ENCODE measurements at places on chromosomes 11 and 22.

GRCh38 chr11:75565916-75566762 lies 4.1 kb downstream of the SERPINH1 start:
- no peak for DNase-seq

DNA sequence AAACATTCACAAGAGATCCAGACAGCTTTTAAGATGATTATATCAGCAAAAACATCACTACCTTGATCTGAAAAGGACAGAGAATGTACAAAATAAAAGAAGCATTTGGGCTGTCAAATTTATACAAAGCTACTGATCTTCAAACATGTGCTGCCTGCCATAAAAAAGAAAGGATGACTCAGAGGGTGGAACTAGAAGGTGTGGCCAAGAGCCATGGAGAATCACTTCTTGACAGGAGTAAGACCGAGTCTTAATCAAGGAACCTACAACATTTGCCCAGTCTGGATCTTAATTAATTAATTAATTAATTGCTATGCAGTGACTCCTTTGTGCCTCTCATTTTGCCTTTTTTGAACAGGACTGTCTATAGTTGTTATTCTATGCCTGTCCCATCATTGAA lies 33.2 kb downstream of the C11orf96 start:
- no peak for DNase-seq

GRCh38 chr11:75705541-75705940 lies 12.1 kb upstream of the MOGAT2 start:
- no peak for DNase-seq

DNA sequence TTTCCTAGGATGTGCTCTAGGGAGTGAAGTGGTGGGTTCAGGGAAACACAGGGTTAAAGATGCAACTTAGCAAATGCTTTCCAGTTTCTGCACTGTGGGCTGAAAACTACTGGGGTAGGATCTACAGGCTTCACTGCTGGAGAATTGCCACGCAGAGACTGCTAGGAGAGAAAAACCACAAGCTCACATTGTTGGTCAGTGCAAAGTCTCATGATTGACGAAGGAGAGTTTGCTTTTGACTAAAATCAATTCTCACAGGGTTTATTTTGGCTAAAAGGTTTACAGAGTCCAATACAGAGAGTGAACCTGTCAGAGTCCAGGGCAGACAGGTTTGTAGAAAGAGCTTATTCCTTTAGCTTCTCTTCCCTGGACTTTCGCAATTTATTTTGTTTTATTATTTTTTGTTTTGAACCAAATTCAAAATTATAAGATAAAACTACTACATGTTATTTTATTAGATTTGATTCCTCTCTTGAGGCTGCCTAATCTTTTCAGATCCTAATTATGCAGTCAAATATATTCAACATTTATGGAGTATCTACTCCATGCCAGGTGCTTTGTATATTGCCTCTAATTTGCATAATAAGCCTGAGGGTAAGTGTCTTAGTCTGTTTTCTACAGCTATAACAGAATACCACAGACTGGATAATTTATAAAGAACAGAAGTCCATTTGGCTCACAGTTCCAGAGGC lies 64.7 kb downstream of the MTNR1B start:
- no peak for DNase-seq

GRCh38 chr11:126993599-126993998 lies 7.0 kb downstream of the KIRREL3 start:
- no peak for DNase-seq

DNA sequence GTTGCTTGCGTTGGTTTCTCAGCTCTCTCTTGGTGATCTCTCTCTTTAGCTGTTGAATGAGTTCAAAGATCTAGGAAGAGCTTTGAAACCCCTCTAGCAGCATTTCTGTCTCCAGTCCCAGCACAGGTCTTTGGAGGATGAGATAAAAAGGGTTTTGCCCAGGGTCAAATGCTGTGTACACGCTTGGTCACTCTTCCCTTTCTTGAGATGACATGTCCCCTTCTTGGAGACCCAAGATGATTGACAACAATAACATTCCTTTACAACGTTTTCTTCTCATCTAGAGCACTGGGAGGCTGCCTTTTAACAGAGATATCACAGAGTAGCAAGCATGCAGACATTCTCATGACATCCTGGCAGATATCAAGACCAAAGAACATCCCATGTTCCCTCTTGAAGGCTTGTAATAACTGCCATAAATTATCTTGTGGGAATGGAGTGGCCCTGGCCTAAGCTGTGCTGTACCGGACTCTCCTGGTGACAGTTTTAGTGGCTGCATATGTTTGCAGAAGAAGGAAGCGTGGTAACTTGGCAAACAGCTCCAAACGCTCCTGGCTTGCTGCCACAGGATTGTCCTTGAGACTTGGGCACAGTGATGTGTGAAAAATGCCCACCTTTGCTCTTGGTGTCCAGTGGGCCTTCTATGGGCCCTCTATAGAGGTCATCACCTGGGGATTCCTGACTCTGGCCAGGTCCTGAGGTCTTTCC lies 107.8 kb downstream of the PTPRJ start:
- no peak for DNase-seq

DNA sequence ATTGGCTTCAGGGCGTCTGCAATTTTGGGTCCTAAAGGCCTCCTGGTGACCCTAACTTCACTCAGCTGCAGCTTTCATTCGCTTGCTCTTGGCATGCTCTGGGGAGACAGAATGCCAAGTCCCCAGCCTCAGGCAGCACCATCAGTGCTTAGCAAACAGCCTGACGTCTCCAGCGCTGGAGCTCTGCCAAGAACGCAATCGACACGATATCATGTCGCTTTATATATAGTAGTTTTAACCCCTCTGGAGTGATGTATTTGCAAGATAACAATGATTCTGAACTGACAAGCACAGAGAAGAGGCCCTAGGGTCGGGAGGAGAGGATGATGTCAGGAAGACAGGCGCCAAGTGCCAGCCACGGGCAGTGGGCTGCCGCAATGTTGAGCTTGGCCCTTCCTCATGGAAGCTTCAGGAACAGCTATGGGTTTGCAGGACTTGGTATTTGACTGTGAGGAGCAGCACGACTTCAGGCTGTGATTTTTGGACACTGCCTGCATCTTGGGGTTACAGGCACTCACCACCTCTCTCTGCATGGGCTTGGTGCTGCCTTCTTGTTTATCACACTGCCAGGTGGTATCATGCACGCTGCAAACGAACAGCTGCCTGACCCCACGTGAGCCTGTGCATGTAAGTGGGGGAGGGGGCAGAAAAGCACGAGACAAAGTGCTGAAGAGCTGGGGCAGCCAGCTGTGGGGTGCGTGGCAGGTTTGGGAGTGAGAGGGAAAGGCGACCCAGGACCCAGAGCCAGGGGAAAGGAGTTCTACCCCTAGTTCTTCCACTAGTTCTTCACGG lies 26.1 kb downstream of the B3GAT1 start:
- peak; percentile 61 for DNase-seq

DNA sequence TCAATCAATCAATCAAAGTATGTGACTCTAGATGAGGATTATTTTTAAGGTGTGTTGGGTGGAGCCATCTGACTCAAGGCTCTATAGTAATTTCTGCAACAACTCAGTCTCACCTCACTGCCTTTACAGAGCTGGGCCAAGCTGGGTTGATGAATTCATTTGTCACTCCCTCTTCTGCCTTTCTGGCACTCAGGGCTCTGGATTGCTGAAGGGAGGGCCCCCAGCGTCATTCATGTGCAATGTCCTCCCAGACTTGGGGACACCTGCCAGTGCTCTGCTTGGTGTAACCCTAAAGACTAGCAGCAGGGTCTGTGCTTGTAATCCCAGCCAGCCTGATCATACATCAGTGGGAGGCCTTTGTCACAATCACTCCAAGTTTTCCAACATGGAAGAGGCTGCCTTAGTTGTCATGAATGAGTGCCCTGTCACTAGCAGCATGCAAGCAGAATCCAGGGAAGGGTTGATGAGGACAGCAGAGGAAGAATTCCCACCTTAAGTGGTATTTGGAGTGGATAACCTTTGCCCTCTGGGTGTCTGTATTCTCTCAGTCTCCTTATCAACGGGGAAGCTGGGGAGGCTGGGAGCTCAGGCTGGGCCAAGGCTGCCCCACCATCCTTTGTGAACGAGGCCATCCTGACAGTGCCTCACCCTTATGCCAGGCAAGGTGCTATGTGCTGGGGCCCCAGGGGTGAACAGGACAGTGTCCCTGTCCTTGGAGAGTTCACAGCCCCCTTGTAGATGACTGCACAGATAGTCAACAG lies 2.0 kb upstream of the TP53I11 start:
- DNase-seq = no peak

DNA sequence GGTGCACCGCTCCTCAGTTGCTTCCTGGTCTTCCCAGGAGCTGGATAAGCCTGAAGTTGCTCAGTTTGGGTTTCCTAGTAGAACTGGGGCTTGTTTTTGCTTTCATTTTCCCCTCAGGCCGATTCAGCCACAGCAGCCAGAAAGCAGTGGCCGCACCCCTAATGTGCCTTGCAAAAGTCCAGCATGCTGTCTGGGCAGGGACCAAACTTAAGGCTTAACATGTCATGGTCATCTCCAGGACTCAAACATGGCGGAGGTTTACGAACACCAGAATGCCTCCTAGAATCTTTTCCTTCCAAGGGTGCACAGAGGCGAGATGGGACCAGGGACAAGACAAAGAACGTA lies 2.5 kb downstream of the GNG3 start:
- DNase-seq = no peak

GRCh38 chr11:75547617-75548058 lies 14.4 kb upstream of the SERPINH1 start:
- DNase-seq = peak; percentile 22

DNA sequence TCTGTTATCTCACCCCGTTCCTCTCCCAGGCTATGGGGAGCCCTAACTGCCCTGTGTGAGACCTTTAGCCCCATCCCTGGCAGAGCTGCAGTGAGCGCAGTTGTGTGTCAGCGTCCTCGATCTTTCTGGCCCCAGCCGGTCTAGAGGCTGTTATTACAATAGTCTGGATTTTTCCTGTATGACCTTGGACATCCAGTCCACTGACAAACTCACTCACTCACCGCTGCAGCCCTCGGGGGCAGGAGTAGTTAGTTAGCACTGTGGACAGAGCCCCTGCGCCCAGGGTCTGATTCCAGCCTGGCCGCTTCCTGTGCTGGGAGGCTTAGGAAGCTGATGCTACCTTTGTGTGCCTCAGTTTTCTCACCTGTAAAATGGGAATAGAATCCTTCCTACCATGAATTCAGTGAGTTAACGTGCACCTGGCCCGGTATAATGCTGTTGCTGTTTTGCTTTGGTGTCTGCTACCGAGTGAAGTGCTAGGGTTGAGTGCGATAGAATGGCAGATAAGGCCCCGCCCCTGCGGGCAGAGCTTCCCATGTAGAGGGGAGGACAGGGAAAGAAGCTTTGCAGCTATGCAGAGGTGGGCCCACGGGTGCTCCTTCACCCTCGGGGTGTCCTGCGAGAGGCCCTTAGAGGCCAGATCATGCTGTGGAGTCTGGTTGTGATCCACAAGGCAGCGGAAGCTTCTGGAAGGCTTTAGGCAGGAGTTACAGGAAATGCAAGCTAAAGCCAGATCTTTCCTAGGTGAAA lies 3.0 kb downstream of the LRP5 start:
- DNase-seq = no peak

DNA sequence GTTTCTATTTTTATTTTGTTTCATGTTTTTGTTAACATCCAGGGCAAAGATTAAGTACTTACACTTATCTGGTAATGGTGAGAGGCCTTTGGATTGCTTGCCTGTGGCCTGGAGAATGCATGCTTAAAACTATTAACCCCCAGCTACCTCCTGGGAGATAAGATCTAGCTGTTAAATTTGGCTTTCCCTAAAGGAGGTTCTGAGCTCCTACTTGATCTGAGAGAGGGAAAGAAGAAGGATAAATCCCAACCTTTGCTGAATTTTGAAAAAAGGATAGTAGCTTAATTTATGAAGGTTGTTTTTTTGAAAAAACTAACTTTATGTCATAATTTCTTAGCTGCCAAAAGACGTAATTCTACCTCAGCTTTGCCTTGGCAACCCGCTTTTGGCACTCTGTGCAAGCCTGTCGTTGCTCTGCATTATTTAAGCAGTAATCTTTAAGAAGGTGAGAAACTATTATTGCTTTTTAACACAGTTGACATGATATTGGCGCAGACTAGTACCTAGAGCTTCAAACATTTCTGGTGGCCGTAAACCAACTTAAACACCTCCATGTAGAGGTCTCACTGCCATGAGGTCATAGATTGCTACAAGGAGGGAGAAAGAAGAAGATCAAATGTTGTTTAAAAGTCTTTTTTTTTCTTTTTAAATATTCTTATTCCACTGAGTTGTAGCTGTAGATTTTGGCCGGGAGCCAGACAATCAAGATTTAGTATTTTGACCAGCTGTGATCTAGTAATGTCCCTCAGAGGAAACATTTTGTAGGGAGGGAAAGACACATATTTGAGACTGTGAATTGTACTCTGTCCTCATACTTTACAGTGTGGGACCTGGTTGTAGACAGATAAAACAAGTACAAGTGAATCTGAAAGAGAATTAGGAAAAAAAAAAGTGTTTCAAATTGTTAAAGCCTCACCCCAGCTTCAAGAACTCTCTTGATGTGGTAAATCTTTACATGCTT lies 74.4 kb downstream of the WNT11 start:
- no peak for DNase-seq

DNA sequence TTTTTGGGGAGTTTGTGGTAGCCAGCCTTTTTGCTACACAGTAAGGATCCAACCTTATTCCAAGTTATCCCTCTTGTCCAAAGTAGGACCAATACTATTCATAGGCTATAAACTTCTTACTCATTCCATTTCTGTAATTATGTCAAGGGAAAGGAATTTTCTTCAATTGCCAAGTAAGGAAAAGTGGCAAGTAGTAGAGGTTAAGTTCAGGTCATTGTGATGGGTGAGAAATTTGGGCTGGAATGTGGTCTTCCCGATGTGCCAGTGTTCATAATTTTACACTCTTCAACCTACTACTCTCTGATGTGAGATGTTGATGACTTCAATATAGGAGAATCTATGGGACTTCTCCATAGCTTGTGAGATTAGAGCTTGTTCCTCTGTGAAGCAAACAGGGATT lies 648.8 kb downstream of the METTL15 start:
- no peak for DNase-seq

DNA sequence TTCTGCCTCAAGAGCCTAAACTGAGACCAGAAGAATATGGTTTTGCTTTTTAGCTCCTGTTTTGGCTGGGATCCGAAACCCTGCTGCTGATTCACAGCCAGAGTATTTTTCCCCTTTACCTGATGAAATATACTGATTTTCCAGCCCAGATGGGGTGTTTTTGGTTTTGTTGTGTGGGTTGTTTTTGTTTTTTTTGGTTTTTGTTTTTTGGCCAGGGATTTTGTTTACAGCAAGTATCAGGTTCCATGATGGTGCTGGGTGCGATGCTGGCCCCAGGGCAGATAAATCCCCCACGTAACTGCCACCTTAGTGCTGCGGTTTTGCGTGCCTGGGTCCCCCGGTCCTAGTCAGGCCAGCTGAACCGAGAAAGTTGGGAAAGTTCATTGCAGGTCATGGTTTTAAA lies 103.7 kb downstream of the ZBTB16 start:
- DNase-seq = no peak

DNA sequence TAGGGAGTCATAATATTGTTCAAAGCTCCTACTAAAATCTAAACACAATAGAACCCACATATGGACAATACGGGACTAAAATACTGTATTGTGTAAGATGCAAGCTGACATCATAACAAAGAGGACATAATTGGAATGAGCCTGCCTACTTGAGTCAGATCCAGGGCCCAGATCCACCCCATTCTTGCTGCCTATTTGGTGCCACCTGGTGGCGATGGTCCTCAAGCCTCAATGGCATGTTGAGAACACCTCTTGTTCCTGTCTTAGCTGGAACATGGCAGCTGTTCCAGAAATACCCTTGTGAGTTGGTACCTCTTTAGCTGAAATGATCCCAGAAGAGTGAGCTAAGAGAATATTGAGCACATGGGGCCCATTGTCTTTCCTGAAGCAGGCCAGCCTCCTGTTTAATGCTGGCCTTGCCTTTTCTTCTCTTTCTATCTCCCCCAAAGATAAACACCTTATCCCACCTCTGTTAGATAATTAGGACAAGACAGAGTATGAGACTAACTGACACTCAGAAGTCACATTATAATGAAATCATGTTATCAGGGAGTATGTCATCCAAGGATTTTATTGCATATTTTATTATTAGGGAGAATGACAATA lies 680.9 kb upstream of the ANO5 start:
- peak; percentile 25 for DNase-seq

Data from amygdala (tissue), 56 donors.